ENCODE measurements at places on chromosomes 3 and 15. TPM values are rescaled to one million over a fixed set of nuclear protein-coding genes. Genes with fewer than 3 reads are reported as not detected.

DNA sequence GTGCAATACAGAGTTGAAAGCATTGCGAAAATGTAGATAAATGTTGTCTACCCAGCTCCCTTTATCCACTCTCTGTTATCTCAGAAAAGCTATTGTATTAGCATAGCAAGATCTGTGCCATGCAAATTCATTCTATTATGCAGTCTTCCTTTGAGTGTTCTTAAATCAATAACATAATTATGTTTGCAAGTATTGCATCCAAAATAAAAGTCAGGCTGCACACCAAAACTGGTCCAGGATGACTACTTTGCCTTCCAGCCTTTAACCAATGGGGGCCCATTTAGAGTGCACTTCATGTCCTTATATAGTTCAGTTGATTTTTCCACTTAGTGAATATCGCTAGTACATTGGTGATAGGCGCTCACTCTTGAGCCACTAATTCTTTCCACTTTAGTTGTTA, 107.4 kb upstream of the MLF1 start:
- no peak for DNase-seq

DNA sequence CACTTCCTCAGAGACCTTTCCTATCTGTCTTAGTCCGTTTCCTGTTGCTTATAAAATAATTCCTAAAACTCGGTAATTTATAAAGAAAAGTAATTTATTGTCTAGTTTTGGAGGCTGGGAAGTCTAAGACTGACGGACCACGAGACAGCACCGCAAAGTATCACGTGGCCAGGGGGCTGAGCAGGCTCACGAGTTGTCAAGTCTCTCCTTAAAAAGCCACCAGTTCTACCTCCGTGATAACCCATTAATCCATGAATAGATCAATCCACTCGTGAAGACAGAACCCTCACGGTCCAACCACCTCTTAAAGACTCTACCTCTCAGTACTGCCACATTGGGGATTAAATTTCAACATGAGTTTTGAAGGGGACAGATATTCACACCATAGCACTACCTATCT, 821 bp downstream of the LINS1 start:
- DNase-seq, result no peak

ZBTB47 gene
- total RNA-seq, result 17.3 TPM

RFTN1 gene
- total RNA-seq, result 30.1 TPM

DNA sequence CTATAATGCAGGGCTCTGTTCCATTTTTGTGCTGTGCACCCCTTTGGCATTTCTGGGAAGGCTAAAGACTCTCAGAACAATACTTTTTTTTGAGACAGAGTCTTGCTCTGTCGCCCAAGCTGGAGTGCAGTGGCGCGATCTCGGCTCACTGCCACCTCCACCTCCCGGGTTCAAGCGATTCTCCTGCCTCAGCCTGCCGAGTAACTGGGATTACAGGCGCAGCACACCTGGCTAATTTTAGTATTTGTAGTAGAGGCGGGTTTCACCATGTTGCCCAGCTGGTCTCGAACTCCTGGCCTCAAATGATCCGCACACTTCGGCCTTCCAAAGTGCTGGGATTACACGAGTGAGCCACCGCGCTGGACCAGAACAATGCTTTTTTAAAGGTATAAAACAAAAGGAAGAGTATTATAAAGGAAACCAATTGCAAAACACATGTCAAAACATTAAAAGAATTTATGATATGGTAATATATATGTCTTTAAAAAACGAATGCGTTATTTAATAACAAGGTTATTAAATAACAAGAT, 999 bp downstream of the SQOR start:
- DNase-seq, result no peak

SLC12A1 gene
- total RNA-seq, result not detected

- DNase-seq, result no peak
Measured at GRCh38 chr3:42468111-42468510, 34.3 kb upstream of the VIPR1 start.

DNA sequence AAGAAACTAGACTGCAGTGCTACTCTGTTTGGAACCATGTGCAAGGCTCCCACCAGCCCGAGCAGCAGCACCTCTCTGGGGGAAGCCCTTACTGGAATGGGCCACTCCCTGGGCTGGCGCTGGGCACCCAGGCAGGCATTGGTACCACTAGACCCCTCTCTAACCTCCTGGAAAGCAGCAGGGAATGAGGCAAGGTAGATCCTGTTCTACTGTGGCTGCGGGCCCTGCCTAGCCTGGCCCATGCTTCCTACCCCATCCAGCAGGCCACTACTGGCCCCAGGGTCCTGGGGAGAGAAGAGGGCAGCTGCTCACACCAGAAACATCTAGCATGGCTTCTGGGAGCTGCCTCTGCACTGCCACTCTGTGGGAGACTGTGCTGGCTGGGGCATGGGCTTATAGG, 44.8 kb downstream of the MESD start:
- DNase-seq, result no peak

Measured in pulmonary artery endothelial cell (primary cell).